ENCODE measurements at places on chromosomes 16 and 17. TPM values are rescaled to one million over a fixed set of nuclear protein-coding genes. Genes with fewer than 3 reads are reported as not detected.

The CASKIN2 gene
- total RNA-seq = 8.4 TPM

The NPIPB6 gene
- total RNA-seq = not detected

The ESRP2 gene
- 0.45 TPM for total RNA-seq

The AGRP gene
- total RNA-seq = not detected

The KIF19 gene
- total RNA-seq = not detected

The LUC7L gene
- total RNA-seq = 80.0 TPM

The BCO1 gene
- total RNA-seq = 0.19 TPM

The GLP2R gene
- total RNA-seq = 0.50 TPM

The PRSS8 gene
- total RNA-seq = 2.9 TPM

The DNAAF1 gene
- total RNA-seq = 0.88 TPM

The KRT25 gene
- not detected for total RNA-seq

The KIFC3 gene
- 77.9 TPM for total RNA-seq

The CDK12 gene
- total RNA-seq = 50.4 TPM

The ZG16 gene
- not detected for total RNA-seq

The MTMR4 gene
- total RNA-seq = 49.7 TPM

The BLMH gene
- 48.7 TPM for total RNA-seq

The CYTH1 gene
- 25.5 TPM for total RNA-seq

The JPH3 gene
- 9.1 TPM for total RNA-seq

The NT5C gene
- 83.9 TPM for total RNA-seq

The TMEM114 gene
- total RNA-seq = not detected

The USH1G gene
- not detected for total RNA-seq

The DNAH9 gene
- not detected for total RNA-seq

The KRTAP1-1 gene
- not detected for total RNA-seq

The SNRNP25 gene
- total RNA-seq = 70.8 TPM

The PDF gene
- total RNA-seq = 68.4 TPM

The RNF112 gene
- not detected for total RNA-seq

The RPH3AL gene
- total RNA-seq = 3.9 TPM

The TNFRSF13B gene
- not detected for total RNA-seq

The NLK gene
- 18.5 TPM for total RNA-seq
